ENCODE measurements at places on chromosomes 12 and 14. TPM values are rescaled to one million over a fixed set of nuclear protein-coding genes. Genes with fewer than 3 reads are reported as not detected.

The OAS2 gene
- total RNA-seq: 5.6 TPM

The STAC3 gene
- total RNA-seq: 1.3 TPM

The UNG gene
- 31.5 TPM for total RNA-seq

The PRKCH gene
- 0.97 TPM for total RNA-seq

The LRR1 gene
- 20.9 TPM for total RNA-seq

The CDC42BPB gene
- total RNA-seq: 122 TPM

The SLCO1B3 gene
- total RNA-seq: not detected

The SIRT4 gene
- 1.6 TPM for total RNA-seq

The TAS2R20 gene
- total RNA-seq: 5.5 TPM

The DBX2 gene
- total RNA-seq: not detected

The ASCL1 gene
- not detected for total RNA-seq

The OR4K1 gene
- not detected for total RNA-seq

The SLCO1B1 gene
- total RNA-seq: not detected

The LRRC43 gene
- 1.7 TPM for total RNA-seq

The SMOC1 gene
- total RNA-seq: not detected

The LRCOL1 gene
- not detected for total RNA-seq

The GNPTAB gene
- 39.3 TPM for total RNA-seq

The HAL gene
- not detected for total RNA-seq

The ARG2 gene
- 3.9 TPM for total RNA-seq

The ALG10 gene
- total RNA-seq: 9.1 TPM

The INHBE gene
- total RNA-seq: 1.7 TPM

The CMKLR1 gene
- 1.7 TPM for total RNA-seq

The ANO4 gene
- 13.8 TPM for total RNA-seq

The FOXA1 gene
- total RNA-seq: not detected

The SLCO1A2 gene
- total RNA-seq: 0.32 TPM

The GPATCH2L gene
- total RNA-seq: 39.0 TPM
